ENCODE measurements at places on chromosomes 1 and 21.

- DNase-seq: no peak
Observed at GRCh38 chr1:199976496-199977144, 50.9 kb upstream of the NR5A2 start.

DNA sequence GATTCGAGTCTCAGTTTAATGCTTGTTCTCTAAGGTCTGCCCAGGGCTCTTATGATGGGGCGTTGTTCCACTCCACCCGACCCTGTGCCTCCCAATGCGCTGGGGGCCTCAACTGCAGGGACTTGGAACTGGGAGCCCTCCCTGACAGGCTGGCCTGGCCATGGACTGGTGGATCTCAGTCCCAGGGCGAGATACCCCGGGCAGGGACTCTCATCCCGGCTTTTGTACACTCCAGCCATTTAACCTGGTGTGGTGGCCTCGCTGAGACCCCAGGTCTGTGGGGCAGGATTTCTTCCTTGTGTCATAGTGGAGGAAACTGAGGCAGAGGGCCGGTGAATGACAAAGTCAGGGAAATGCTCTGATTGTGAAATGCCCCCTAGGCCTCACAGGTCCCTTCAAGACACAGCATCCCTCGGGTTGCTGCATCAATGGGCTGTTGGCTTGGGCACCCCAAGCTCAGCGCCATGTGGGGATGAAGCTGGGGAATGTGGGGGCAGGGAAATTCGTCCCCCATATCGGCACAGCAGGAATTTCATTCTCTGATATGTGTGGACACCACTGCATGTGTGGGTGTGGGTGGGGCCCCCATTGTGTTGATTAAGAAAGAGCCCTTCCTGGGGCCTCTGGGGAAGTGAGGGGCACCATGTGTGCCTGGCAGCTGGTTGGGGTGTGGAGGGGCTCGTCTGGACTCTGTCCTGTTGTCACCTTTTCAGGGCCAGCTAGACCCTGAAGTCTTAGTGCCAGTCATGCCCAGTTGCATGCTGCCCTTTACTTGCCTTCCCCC lies 19.9 kb upstream of the ZNF678 start:
- no peak for DNase-seq

GRCh38 chr21:26194811-26195251 lies 24.3 kb upstream of the APP start:
- no peak for DNase-seq

DNA sequence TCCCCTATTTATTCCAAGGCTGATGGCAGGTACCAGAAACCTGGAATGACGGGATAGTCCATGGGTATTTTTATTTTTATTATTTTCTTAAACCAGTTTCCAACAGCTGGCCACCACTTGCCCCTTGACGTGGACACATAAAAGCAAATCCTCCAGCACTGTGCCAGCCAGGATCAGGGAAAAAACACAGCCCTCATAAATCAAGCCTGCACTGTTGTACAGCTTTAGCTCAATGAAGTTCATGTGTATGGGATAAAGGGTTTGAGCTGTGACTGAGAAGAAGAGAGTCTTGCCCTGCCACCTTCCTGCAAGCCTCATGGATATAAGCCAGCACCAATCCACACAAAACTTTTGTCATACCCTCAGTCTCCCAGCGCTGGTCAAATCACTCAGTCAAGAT lies 303.8 kb upstream of the SPAG17 start:
- DNase-seq: no peak

DNA sequence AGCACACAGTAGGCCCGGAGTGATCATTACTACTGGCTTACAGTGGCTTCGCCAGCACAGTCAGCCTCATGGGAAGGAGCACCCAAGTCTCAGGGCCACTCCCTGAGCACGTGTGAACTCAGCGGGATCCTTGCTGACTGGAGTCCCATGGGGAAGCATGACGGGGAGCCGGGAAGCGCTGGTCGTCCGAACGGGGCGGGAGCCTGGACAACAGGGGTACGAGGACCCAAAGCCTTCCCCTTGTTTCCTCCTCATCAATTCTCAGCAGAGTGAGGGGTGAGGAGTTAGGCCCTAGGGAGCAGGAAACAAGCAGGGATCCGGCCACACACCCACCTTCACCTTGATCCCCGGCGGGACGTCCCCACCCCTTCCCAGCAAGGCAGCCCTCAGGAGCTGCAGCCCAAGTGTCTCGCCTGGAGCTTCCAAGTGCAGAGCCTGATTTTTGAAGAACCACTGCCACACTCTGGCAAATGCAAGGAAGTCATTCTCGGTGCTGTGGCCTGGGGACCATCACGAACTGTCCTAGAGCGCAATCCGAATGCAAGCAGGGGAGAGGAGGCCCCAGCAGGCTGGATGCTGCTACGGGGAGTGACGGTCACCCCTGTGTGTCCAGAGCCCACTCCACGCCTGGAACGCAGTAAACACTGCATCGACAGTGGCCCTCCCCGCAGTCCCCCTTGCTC lies 35.5 kb downstream of the TOMM20 start:
- no peak for DNase-seq

- peak; percentile 34 for DNase-seq
Observed at GRCh38 chr1:117638759-117639158, 32.9 kb downstream of the TENT5C start.
